Esophagus squamous epithelium (tissue), 5 donors: ENCODE measurements at places on chromosomes 4 and X.
A peak's percentile ranks its signal among the peaks of the same experiment; 100 is the strongest.

DNA sequence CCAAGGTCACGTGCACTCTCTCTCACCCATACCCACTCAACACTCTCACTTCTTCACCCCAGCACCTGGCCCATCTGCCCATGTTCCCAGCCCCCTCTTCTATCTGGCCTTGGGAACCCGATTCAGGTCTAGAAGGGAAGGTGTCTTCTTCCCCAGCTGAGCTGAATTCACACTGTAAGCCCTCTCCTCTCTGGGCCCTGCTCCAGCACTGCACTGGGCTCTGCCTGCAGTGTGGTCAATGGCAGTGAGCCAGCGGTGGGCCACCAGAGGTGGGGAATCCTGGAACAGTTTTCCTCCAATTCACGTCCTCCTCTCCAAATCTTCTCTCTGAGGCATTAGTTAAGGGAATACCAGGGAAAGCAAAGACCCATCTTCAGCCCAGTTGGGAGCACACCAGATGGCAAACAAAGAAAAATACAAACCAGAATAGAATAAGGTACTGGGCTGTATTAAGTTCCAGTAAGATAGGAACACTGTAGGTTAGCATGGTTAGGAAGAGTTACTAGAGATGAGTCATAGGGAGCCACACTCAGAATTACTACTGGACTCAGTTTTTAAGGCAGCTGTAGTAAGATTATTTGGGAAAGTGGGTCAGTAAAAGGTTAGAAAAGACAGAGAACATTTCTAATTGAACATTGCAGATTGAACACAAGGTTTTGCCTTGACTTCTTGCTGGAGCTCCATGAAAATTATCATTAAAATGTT is 5.0 kb downstream of the AWAT2 start:
- no peak for DNase-seq

GRCh38 chr4:37236165-37236564 is 8.4 kb upstream of the NWD2 start:
- no peak for DNase-seq

DNA sequence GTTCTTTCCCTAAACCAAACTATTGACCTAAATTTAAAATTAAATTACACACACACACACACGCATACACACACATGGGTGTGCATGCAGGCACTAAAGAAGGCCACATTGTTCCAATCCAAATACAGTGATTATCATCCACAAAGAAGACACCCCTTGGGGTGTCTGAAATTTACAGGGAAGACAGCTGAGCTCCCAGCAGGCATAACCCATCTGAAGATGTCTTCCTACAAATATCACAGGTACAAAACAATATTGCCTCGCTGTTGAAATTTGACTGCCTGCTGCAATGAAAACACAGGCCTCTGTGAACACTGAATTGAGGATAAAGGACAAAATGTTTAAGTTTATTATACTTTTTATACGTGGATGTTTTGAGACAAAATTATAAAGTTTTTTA is 50.2 kb upstream of the SLC7A11 start:
- DNase-seq = no peak

GRCh38 chr4:101141855-101142254 is 205.5 kb downstream of the PPP3CA start:
- no peak for DNase-seq

GRCh38 chr4:13654162-13654797 is 26.8 kb upstream of the BOD1L1 start:
- DNase-seq = peak; percentile 23

DNA sequence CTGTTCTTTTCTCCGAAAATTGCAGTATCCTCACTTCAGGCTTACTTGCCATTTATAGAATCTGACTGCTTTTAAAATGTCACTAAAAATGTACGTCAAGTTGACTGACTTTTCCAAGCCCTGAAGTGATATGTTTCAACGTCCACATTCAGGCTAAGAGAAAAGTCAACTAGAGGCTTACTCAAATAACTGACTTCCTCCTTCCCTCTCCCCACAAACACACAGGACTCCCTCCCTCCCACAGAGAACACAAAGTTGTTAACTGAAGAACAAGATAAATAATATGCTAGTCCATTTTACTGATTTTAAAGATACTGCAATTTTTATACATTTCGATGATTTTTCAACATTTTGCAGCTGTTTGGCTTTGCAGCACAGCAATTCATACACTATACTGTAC is 13.8 kb upstream of the CDKL2 start:
- DNase-seq = no peak

GRCh38 chr4:122810669-122811068 is 16.0 kb upstream of the FGF2 start:
- no peak for DNase-seq

- DNase-seq = no peak
These were observed 189.6 kb upstream of the NHS start for GRCh38 chrX:17185431-17185830.

GRCh38 chr4:18882468-18882867 is 860.9 kb upstream of the LCORL start:
- DNase-seq = no peak

DNA sequence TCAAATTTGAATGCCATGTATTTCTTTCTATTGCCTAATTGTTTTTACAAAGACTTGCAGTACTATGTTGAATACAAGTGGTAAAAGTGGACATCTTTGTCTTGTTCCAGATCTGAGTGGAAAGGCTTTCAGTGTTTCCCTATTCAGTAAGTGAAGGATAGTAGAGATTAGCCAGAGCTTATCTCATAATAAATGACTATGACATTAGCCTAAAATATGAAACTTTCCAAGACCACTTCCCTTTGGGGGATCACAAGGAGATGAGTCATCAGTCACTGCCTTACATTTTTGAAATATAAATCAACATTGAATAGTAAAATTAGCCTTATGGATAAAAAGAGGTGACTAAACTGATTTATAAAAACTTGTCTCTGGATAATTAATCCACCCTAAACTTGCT is 554.1 kb upstream of the MAGEB2 start:
- no peak for DNase-seq

DNA sequence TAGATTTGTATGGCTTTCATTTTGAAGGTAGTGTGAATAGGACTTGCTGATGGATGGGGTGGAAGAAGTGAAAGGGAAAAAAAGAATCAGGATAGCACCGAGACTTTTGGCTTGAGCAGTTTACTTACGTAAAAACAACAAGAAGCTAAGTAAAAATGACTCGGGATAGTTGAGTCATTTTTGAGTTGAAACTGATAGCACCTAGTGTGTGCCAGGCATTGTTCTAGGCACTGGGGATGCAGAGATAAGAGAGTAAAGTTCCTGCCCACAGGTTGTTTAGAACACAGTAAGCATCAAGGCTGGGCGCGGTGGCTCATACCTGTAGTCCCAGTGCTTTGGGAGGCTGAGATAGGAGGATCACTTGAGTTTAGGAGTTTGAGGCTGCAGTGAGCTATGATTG is 34.7 kb downstream of the ADD1 start:
- no peak for DNase-seq

- no peak for DNase-seq
These were observed 138.0 kb downstream of the SHOX start for GRCh38 chrX:768596-768995.

GRCh38 chrX:38880296-38880854 is 79.1 kb downstream of the MID1IP1 start:
- no peak for DNase-seq

GRCh38 chr4:74874753-74875367 is 58.1 kb upstream of the PARM1 start:
- DNase-seq = no peak

- DNase-seq = no peak
These were observed 364.6 kb upstream of the NOCT start for GRCh38 chr4:138650929-138651448.

GRCh38 chrX:101999644-102000539 is 68.1 kb upstream of the ZMAT1 start:
- no peak for DNase-seq

DNA sequence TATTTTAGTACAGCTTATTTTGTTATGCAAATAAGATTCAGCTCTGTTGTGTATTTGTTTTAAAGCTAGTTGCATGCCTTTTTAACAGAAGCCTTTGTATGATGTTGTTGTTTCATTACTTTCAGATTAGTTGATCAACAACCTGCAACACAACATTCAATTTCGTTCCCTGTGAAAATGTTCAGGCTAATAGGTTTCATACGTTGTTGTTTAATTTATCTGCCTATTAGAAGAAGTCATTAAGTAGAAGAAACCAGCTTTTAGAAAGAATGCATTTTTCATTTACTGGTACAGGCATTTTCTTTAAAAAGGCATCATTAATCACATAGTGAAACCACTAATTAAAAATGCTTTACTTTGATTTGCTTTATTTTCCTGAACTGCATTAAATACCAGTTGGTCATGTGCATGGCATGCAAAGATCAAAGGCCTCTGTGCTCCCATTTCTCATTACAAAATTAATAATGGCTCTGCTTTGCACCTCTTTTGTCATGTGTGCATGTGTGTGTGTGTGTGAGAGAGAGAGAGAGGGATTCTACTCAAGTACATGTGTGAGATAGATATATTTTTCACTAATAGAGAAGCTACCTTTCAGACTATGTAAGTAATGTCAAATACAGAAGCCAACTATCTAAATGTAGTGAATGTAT is 29.2 kb upstream of the CTSO start:
- no peak for DNase-seq

DNA sequence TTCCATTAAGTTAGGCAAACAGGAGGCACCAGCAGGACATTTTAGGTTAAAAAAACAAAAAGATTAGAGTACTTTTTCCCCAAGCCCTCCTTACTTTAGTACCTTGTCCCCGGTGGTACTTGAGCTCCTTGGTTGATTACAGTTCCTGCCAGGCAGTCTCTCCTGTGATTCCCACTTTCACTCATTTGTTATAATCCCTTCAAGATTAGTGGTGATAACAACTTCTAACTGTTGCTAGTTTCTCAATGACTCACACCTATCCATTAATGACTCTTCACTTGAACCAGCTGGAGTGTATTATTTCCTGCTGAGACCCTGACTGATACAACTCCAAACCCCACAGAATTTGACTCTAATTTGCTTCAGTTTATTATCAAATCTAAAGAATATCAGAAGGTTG is 765.0 kb upstream of the DIAPH2 start:
- no peak for DNase-seq

GRCh38 chr4:11408233-11408967 is 20.3 kb downstream of the HS3ST1 start:
- DNase-seq = no peak

DNA sequence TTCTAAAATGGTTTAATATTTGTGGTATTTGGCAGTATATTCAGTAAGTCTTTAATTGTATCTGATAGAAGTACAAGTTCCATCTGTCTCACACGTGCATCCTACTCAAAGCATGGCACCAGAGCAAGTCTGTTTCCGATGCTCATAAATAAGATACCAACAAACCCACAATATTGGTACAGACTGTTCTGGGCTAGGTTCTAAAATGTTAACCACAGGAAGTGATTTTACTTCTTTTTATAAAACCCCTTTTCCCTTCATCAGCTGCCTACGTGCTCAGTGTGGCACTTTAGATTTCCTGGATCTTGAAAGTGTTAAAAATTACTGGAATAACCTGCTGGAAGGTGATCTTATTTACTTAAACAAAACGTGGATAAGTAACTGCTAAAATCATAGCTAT is 165.1 kb downstream of the CFAP299 start:
- no peak for DNase-seq

DNA sequence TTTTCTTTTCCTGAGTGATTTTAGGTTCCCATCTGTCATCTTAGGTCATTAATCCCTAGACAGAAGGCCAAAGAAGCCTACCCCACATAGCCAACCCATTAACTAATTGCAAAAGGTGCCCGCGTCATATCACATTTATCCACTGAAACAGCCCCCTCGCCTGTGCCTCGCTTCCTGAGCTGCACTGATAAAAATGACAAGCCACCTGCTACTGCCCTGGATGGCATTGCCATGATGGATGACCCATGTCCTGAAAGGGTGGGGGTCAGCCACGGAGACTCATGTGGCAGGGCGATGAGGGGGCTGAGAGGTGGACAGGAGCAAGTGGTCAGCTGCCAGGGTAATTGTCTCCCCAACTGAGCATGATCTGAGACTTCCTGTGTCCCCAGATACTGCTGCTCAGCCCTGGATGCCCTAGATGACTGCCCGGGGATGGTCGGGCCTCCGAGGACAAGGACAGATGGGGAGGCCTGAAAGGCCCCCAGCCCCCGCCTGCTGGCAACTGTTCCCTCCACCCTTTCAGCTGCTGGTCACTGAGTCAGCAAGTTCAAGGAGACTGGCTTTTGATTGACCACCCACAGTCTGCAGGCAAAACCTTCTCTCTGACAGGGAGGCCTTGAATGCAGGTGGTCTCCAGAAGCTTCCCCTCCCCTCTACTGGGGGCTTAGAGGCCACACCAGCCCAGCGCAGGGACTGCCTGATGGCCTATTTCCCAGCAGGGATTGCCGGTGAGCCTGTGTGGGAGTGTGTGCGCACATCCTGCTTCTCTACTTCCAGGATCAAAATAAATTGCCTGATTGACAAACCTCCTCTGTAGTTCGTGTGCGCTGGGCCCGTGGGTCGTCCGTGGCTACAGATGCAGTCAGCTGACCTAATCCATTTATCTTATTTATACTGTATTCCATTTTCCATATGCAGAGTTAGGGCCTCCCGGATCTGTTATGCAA is 496.3 kb downstream of the BCOR start:
- DNase-seq = no peak

GRCh38 chr4:126532527-126532926 is 1100.2 kb upstream of the INTU start:
- no peak for DNase-seq

DNA sequence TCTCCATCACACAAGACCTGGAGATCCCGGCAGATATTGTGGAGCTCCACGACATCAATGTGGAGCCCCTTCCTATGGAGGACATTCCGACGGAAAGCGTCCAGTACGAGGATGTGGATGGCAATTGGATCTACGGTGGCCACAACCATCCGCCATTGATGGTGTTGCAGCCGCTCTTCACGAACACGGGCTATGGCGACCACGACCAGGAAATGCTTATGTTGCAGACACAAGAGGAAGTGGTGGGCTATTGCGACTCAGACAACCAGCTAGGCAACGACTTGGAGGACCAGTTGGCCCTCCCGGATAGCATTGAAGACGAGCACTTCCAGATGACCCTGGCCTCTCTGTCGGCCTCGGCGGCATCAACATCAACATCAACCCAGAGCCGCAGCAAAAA is 717 bp downstream of the YY2 start:
- no peak for DNase-seq

DNA sequence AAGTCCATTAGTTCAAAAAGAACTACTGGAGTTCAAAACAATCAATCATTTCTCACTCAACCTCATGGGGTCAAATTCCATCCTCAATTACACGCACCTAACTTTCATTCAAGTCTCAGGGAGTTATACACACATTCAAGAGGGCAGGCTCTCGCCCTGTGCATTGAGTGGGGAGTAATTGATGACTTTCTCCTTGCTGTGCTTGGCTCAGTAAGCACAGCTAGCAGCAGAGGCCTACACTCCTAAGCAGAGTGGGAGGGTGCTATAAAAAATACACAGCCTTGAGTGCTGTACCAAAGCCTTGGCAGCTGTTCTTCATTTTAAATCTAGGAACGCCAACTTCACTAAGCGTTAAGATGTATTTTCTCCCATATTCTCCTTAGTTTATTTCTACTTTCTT is 958.3 kb upstream of the ADGRL3 start:
- DNase-seq = no peak

- no peak for DNase-seq
These were observed 13.0 kb downstream of the SH3BP2 start for GRCh38 chr4:2805712-2806389.
